Stimulated activated CD8-positive, alpha-beta memory T cell treated with anti-CD3 and anti-CD28 coated beads, Interleukin-7, amount 100 ng/mL, for 48 hours (primary cell): ENCODE measurements at places on chromosomes 6 and 20.

DNA sequence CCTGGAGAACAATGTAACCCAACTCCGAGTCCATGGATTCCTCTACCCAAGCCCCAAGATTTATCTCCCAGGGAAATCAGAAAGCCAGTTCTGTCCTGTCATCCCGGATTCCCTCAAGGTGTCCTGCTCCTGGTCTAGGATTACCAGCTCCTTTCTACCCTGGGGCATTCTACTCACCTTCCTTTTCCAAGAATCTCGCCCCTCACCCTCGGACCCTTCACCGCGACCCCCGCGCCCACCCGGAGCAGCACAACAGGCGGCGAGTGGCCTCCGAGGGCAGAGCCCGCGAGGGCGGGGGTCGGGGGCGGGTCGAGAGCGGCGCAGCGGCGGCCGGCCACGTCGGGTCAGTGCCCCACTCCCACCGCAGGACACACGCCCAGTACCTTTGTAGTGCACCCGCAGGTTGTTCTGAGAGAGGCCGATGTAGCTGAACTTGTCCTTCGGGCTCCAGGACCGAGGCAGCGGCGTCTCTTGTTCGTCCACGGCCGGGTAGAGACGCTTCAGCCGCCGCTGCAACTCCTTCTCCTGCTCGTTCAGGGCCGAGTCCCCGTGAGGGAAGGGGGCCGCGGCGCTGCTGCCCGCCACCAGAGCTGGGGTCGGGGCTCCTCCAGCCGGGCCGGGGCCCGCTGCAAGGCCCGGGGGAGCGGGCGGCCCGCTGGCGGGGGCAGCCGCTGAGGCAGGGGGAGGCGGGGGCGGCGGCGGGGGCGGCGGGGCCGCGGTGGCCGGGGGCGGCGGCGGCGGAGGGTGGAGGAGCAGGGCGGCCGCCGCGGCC lies 897 bp downstream of the RANBP9 start:
- DNase-seq = peak; percentile 19

DNA sequence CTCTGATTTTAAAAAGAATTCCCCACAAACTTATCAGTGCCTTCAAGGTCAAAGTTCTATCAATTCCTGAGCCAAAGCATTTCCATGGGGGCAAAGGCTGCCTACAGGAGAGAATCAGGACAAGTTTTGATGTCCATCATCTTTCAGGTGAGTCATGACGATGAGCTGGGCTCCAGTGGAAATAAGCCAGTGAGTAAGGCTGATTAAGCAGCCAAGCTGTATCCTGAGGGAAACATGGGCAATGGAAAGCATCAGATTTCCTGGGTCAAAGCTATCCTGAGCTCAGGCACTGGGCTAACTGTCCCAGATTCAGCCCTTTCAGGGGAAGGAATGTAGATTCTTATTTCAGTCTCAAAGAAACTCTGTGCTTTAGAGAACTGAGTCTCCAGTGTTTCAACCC lies 377.4 kb downstream of the CD109 start:
- no peak for DNase-seq

GRCh38 chr6:124131259-124131658 lies 327.6 kb downstream of the NKAIN2 start:
- DNase-seq = no peak

GRCh38 chr6:61835237-61835636 lies 450.8 kb downstream of the KHDRBS2 start:
- DNase-seq = no peak

DNA sequence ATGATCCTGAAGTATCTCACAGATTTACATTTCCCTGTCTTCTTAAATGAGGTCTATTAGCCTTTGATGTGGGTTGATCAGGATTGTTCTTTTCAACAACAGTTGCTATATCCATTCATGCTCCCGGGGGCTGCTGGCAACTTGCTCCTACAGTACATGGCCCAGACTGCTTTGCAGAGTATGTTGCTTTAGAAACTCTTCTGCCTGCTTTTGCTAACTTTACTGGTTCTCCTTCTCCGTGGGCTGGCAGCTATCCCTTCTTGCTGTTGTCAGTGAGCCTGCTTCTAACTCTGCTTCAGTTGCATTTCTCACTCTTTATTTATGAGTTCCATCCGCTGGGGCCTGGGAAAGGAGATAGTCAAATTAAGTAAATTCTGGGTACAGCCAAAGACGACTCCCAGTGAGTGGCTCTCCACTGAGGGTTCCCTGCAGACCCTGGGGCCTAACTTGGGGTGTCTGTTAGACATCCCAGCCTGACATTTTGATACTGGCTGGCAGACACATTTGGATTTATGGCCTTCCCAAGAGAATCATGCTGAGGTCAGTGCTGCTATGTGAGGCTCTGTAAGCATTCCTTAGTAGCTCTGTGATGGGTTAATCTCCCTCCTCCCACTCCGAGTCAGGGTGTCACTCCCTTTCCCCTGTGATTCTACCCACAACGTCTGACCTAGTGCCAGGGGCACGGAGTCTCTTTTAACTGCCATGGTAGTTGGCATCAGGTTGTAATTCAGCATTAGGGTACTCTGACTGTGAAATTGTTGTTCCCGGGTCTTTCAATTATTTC lies 73.6 kb downstream of the SLX4IP start:
- DNase-seq = no peak

DNA sequence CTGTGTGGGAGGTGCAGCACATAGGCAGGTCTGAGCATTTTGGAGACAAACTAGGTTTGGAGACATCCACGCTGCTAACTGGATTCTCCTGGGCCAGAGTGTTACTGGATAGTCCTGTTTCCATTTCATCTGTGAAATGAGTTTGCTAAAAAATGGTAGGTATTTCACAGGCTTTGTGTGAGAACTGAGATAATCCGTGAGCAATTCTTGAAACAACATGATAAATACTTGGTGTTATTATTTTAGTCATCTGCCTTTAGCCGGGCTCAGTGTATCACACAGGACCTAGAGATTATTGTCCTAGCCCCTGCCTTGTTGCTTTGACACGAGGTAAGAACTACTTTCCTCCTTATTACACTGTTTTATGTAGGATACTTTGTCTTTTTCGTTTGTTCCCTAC lies 63.0 kb downstream of the PRR18 start:
- no peak for DNase-seq

DNA sequence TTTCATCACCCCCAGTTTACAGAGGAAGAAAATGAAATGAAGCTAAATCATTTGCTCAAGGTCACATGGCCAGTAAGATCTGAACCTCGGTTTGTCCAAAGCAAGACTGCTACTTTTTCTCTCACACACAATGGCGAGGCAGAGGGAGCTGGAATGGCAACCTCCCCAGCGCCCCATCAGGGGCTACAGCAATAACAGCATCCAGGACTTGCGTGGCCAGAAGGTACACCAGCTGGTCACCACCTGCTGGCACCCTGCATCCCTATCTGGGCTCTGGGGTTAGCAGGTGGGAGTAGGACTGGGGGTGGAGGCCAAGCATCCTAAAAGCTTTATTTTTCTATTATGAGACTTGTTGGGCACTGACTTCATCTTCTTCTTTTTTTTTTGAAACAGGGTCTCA lies 41.3 kb downstream of the TTI1 start:
- DNase-seq = no peak

GRCh38 chr6:155248008-155249001 lies 15.5 kb upstream of the CLDN20 start:
- no peak for DNase-seq

DNA sequence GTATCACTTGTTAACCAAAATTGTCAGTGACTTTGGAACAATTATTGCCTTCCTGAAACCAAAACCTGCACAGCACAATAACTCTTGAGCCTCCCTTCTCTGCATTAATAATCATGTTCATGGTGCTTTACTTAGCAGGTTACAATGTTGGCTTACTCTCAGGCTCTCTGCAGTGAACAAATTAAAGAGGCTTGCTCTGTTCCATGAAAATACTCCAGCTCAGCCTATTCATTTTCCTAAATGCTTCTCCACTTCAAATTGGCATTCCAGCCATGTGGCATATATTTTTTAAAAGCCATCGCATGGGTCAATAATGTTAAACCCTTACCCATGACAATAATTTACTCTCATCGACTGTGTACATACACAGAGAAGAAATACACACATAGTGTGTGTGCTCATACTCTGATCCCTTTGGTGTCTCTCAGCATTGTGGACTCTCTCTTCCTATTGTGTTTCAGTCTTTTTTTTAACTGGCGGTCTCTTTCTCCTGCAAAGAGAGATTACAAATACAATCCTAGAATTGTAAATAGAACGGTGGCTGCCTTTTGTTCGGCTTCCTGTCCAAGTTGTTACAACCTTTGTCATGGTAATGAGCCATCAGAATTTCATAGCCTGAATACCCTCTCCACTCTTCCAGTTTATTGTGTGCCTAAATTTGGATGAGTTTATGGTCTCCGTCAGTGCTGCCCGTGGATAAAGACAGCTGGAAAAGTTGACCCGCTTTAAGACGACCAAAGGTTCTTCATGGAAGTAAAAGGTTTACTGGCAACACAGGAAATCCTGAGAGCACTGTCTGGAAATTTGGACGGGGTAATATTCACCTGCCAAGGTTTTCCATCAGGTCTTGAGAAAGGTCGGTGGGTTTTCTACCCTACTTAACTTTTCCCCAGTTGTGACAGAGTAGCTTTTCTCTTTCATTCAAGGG lies 263.6 kb downstream of the CD83 start:
- DNase-seq = no peak

GRCh38 chr6:107866606-107867301 lies 42.6 kb upstream of the SCML4 start:
- no peak for DNase-seq

DNA sequence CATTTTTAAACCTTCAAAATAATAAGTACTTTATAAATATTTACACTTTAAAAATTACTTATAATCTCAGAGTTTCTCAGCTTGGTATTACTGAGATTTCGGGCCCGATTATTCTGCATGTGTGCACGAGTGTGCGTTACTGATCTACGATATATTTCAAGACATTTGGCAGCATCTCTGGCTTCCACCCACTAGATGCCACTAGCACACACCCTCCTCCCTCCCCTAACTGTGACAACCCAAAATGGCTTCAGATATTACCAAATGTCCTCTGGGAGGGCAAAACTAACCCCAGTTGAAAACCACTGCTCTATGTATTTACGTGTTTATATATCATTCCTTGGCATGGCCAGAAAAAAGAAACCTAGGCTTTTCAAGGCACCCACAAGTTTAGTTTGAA lies 95.9 kb downstream of the FYN start:
- no peak for DNase-seq

- no peak for DNase-seq
Observed at GRCh38 chr6:71248306-71248765, 40.3 kb upstream of the OGFRL1 start.

- peak; percentile 6 for DNase-seq
Observed at GRCh38 chr6:154277629-154278017, 79.0 kb downstream of the IPCEF1 start.

DNA sequence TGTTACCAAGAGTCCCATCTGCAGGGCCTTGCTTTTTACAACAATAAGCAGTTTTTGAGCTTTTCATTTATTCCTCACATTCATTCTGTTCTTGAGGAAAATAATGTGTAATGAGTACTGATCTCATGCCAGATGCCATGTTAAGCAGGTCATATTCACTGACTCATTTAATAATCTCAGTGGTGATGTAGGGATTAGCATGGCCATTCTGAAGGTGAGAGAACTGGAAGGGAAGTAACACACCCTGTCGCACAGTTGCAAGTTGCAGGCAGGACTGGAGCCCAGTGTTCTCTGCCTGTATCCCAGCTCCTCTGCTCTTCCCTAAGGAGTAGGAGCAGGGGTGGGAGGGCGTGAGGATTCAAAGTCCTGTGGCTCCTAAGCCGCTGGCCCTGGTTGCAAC lies 5.6 kb downstream of the PCIF1 start:
- no peak for DNase-seq

- DNase-seq = no peak
Observed at GRCh38 chr6:82111818-82112217, 135.7 kb downstream of the IBTK start.

DNA sequence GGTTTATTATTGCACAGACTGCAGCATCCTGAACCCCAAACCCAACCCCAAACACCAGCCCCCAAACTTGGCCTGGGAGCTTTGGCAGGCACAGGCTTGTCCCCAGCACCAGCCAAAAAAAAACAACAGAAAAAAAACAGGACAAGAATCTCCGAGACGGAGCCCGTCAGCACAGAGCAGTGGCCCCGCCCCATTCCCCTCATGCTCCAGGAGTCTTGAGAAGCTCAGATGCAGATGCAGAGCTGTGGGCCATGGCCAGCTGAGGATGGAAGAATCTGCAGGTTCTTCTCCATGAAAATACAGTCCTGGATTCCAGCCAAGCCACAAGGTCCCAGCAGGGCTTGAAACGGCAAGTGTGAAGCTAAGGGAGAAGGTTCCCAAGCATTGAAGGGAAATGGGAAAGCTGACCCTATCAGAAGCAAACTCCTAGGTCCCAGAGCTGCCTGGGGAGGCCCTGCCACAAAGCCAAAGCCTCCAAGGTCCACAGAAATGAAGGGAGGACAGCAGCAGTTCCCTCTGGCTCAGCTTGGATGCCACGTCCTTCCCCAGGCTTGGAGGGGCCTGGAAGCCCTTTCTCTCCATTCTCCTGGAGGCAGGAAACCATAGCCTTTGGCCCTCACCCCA lies 75.2 kb downstream of the JPH2 start:
- no peak for DNase-seq

DNA sequence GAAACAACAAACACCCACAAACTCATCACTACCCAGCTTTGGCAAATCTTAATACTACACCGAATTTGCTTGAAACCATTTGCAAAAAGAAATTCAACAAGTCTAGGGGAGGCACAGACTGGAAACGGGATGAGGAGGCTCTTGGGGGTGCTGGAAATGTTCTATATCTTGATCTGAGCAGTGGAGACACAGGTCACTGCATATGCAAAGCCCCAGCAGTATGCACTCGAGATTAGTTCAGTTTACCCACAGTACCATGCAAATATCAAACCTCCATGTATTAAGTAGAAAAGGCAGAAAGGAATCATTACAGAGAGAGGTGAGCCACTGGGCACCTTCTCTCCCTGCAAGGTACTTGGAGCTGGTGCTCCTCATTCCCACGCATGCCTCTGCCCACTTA lies 75.9 kb downstream of the PREX1 start:
- no peak for DNase-seq

GRCh38 chr6:9540126-9540525 lies 874.7 kb downstream of the TFAP2A start:
- no peak for DNase-seq

DNA sequence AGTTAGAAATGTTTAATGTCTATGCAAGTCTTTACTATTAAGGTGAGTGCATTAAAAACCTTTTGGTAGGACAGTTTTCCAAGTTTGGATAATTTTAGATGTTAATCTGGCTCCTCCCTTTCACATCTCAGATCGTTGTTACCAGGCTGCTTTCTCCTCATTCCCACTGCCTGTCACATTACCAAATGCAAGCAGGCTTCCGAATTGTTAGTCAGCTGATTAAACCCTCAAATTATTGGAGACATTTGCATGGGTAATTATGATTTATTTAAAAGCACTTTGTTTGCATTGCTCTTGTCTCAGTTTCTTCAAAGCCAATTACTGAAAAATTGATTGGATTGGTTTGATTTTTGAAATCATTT lies 816.5 kb downstream of the KIF16B start:
- no peak for DNase-seq

DNA sequence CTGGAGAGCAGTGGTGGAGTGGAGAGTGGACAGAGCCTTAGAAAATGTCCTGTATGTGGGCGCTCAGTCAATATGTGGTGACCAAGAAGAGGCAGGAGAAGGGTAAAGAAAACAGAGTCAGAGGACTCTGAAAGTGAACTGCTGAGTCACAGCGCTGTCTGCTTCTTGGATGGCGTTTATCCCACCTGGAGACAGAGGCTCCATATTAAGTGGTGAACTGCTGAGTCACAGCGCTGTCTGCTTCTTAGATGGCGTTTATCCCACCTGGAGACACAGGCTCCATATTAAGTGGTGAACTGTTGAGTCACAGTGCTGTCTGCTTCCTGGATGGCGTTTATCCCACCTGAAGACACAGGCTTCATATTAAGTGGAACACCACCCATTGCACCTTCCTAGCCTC lies 119.3 kb upstream of the RALGAPA2 start:
- no peak for DNase-seq

GRCh38 chr20:13348311-13349234 lies 127.5 kb downstream of the ISM1 start:
- no peak for DNase-seq
